ENCODE measurements at places on chromosomes 5 and 9. TPM values are rescaled to one million over a fixed set of nuclear protein-coding genes. Genes with fewer than 3 reads are reported as not detected.

GRCh38 chr5:52867809-52868208 lies 80.1 kb downstream of the ITGA1 start:
- H3K27ac ChIP-seq: no peak overlapping the region
- H3K4me1 ChIP-seq: peaks cover 8% of the 10 kb centered on the region
- no peaks in the 10 kb centered on the region for H3K27me3 ChIP-seq

DNA sequence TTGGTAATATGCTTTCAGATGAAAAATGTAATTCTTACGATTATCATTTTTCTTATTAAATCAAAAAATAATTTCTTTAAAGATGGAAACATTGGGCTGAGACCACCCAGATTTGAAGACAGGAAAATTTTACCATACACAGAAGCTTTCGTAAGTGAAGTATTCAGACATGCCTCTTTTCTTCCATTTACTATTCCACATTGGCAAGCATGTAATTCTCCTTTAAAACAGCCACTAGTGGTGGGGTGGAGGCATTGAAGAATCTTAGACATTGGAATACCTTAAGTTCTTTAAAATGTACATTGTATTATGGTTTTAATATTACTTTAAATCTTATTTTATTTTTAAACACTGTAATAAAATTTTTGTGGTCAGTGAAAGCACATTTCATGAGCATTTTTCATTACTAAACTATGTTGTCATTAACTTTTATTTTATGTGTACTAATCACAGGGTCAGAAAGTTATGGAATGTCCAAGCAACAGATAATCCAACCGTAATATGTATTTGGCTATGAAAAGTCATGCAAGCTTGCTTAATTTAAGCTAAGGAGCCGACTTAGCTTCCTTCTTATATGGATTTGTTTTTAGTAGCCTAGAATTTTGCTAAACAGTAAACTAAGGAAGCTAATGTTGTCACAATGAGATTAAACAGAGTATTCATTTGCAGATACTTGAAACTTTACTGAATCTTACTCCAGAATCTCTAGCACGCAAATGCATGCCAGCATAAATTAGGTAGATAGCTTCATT lies 97.4 kb upstream of the ALDH1A1 start:
- no peak overlapping the region for H3K27ac ChIP-seq
- no peaks in the 10 kb centered on the region for H3K4me1 ChIP-seq
- no peaks in the 10 kb centered on the region for H3K27me3 ChIP-seq

DNA sequence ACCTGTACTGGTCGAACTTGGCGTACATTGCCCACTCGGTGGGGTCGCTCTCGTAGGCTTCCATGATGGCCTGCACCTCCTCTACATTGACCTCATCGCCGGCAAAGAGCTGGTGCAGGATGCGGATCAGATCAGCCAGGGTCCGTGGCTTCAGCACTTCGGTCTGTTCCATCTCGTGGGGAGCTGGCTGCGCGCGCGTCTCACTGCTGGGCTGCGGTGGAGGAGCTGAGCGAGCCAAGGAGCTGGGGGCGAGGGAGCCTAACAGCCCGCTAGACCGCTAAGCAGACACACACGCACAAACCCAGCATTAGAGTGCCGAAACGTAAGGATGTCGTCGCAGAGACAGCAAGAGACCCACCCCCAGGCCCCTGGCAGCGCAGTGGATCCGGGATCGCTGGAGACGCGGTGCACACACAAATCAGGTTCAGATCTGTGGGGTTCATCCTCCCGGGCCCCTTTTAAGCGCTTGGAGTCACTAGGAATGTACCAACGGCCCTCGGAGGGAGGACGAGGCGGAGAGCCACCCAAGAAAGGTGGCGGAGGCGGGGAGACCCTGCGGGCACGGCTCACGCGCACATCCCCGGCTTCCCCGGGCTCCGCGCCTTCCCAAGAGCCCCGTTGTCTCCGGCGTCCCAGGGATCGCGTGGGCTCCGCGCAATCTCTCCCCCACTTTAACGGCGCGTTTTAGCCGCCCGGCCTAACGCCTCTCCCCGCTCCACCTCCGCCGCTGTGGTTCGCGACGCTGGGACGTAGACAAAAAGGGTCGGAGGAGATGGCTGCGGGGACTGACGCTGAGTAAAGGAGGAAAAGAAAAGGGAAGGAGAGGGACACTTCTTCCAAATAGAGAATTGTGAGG lies at the start of gene CDO1:
CDO1 (minus strand) TSS at position 434 of the 856 bp plus-strand sequence; CDS start at position 172, 262 bp downstream.
- peak; percentile 74 for DNase-seq
- no peaks in the 10 kb centered on the region for H3K4me1 ChIP-seq
- peaks cover 25% of the 10 kb centered on the region for H3K27me3 ChIP-seq
- H3K4me3 ChIP-seq: peak within 1 kb of the TSS; percentile 69
- H3K36me3 ChIP-seq: no peaks in the 10 kb centered on the region

- no peaks in the 10 kb centered on the region for H3K36me3 ChIP-seq
- H3K4me1 ChIP-seq: peaks cover 6% of the 10 kb centered on the region
- DNase-seq: no peak
- H3K27me3 ChIP-seq: no peaks in the 10 kb centered on the region
- no peak overlapping the region for H3K27ac ChIP-seq
Observed at GRCh38 chr5:19140276-19140675, 847.7 kb downstream of the CDH18 start.

DNA sequence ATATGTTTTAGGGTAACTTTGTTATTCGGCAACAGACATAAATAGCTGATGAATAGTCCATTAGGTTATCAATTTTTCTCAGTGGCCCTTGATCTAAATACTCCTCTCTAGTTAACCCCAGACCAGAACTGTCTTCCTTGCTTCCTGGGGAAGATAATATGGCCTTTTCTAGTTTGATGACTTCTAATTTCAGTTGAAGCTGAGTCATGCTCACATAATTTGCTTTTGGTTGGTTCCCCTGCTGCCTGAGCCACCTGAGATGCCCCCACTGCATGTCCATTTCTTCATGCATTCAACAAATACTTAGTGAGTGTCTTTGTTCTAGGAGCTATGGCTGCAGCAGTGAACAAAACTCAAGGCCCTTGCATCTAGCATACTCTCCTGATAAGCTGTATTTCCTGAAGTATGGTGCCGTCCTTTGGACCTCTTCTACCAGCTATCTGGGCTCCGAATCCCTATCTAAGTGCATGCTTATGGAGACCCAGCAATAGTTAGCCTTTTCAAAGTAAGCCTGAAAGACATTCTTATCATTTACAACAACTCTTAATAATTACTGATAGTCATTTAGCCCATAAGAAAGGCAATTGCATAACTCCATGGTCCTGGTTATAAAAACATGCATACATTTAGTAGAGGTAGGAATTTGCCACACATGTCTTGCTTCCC lies 84.5 kb upstream of the SLC12A2 start:
- H3K4me3 ChIP-seq: no peak overlapping the region
- no peaks in the 10 kb centered on the region for H3K36me3 ChIP-seq
- DNase-seq: no peak

- H3K36me3 ChIP-seq: no peaks in the 10 kb centered on the region
- no peak overlapping the region for H3K4me3 ChIP-seq
- H3K27me3 ChIP-seq: no peaks in the 10 kb centered on the region
- H3K4me1 ChIP-seq: no peaks in the 10 kb centered on the region
- no peak for DNase-seq
- no peak overlapping the region for H3K27ac ChIP-seq
Observed at GRCh38 chr9:88641456-88642240, 106.7 kb downstream of the NXNL2 start.

DNA sequence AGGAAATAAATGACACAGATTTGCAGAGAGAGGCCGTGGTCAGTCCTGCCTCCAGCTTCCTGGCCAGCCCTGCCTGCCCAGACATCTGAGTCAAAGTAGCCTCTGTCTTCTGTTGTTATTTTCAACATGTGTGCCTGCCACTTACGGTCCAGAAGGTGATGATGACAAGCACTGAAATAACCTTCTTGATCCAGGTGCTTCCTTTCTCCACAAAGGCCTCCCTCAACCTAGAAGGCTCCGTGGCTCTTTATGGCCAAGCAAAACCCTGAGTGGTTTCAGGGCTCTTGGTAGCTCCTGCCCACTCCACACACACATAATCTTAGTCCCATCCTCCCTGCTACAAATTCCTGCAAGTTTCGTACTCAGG lies 34.1 kb upstream of the SLC6A19 start:
- H3K27me3 ChIP-seq: no peaks in the 10 kb centered on the region
- no peaks in the 10 kb centered on the region for H3K4me1 ChIP-seq
- no peak overlapping the region for H3K27ac ChIP-seq

- H3K27ac ChIP-seq: no peak overlapping the region
- peak; percentile 42 for DNase-seq
- no peak overlapping the region for H3K4me3 ChIP-seq
- no peaks in the 10 kb centered on the region for H3K36me3 ChIP-seq
- no peaks in the 10 kb centered on the region for H3K27me3 ChIP-seq
Observed at GRCh38 chr9:72203205-72203803, 54.1 kb downstream of the GDA start.

- H3K4me1 ChIP-seq: no peaks in the 10 kb centered on the region
- no peak for DNase-seq
- H3K36me3 ChIP-seq: no peaks in the 10 kb centered on the region
- H3K27ac ChIP-seq: no peak overlapping the region
- no peak overlapping the region for H3K4me3 ChIP-seq
Observed at GRCh38 chr9:102521097-102521755, 473.9 kb upstream of the CYLC2 start.

- H3K4me1 ChIP-seq: no peaks in the 10 kb centered on the region
- no peak for DNase-seq
- no peak overlapping the region for H3K27ac ChIP-seq
- H3K4me3 ChIP-seq: no peak overlapping the region
- H3K27me3 ChIP-seq: no peaks in the 10 kb centered on the region
Observed at GRCh38 chr5:106488407-106488806, 1182.3 kb downstream of the EFNA5 start.

DNA sequence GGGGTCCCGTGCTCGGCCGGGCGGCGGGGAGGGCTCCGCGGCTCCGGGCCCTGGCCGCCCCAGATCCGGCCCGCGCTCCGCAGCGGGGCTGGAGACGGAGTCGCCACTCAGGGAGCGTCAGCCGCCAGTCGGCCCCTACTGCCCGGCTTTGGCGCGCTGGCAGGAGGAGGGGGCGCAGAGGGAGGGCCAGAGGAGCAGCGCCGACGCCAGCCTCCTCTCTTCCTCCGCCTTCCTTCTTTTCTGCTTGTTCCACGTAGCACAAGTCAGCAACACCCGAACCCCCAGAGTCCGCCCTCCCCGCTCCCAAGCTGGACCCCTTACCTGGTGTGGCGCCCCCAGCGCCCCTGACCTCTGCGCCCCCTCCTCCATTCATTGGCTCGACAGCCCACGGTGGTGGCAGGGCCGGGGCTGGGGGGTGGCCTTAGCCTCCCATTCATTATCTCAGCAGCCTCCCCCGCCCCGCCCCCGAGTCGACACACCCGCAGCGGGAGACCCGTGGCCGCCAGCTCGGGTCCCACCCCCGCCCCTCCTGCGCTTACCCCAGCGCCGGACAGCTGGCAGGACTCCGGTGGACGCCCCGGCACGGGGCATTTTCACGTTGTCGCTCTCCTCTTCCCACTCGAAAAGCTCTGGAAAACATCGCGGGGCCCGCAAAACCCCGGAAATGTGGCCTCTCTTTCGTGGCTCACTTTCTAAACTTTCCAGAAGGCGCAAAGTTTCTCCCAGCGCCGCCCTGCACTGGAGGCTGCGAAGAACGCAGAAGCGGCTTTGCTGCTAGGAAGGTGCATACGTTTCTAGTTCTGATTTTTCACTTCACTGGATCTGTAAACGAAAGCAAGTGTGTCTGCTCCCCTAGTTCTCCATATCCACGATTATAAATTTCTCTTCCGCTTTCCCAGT lies at the start of gene LPAR1:
LPAR1 (minus strand) TSS at position 140 of the 900 bp plus-strand sequence. CDS start 66,353 bp downstream, outside the sequence.
- H3K36me3 ChIP-seq: no peaks in the 10 kb centered on the region
- no peak within 1 kb of the TSS for H3K27ac ChIP-seq
- peak within 1 kb of the TSS; percentile 55 for H3K4me3 ChIP-seq
- H3K4me1 ChIP-seq: no peaks in the 10 kb centered on the region
- H3K27me3 ChIP-seq: peaks cover 80% of the 10 kb centered on the region

- H3K27ac ChIP-seq: no peak overlapping the region
- H3K4me3 ChIP-seq: no peak overlapping the region
- no peaks in the 10 kb centered on the region for H3K27me3 ChIP-seq
- peak; percentile 52 for DNase-seq
- H3K4me1 ChIP-seq: peaks cover 4% of the 10 kb centered on the region
Observed at GRCh38 chr5:1772634-1773033, 27.0 kb downstream of the MRPL36 start.

- H3K4me3 ChIP-seq: no peak overlapping the region
- peak; percentile 74 for DNase-seq
- H3K36me3 ChIP-seq: no peaks in the 10 kb centered on the region
- no peaks in the 10 kb centered on the region for H3K27me3 ChIP-seq
- H3K4me1 ChIP-seq: no peaks in the 10 kb centered on the region
Observed at GRCh38 chr5:126403876-126404275, 19.3 kb upstream of the GRAMD2B start.

DNA sequence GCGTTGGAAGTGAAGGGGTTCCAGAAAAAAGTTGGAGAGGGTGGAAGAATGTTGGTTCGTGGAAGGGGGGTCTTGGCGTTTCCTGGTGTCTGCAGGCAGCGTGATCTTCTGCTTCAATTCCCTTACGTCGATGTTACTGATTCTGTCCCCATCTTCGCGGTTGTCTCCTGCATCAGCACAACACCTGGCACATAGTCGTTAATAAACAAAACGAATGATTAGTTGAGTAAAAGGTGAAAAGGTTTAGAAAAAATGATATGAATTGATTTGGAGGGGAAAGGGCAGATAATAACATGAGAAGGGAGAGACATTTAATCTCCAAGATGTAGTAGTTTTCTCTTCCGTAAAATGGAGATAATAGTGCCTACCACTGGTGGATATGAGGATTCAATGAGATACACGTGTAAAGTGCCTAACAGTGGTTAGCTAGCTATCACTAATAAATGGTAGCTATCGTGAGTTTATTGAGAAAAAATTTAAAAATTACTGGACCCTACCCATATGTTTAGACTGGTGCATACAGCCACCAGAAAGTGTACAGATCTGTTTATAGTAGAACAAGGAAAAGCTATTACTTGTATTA lies 556 bp downstream of the MTREX start:
- DNase-seq: peak; percentile 32
- H3K27me3 ChIP-seq: no peaks in the 10 kb centered on the region
- H3K4me1 ChIP-seq: peaks cover 16% of the 10 kb centered on the region
- H3K36me3 ChIP-seq: no peaks in the 10 kb centered on the region
- H3K4me3 ChIP-seq: peak overlapping the region; percentile 91
- peak overlapping the region; percentile 94 for H3K27ac ChIP-seq

The TRAF1 gene
- total RNA-seq: 7.5 TPM

The NTRK2 gene
- 2.5 TPM for total RNA-seq

The TLE1 gene
- 3.4 TPM for total RNA-seq

The CCDC192 gene
- not detected for total RNA-seq

The SPATA31E1 gene
- not detected for total RNA-seq

The SLC34A3 gene
- total RNA-seq: not detected

The LCN9 gene
- total RNA-seq: not detected

Data from cardiac muscle cell (in vitro differentiated cells and primary cell).